ENCODE measurements at places on chromosomes 16 and 17.

DNA sequence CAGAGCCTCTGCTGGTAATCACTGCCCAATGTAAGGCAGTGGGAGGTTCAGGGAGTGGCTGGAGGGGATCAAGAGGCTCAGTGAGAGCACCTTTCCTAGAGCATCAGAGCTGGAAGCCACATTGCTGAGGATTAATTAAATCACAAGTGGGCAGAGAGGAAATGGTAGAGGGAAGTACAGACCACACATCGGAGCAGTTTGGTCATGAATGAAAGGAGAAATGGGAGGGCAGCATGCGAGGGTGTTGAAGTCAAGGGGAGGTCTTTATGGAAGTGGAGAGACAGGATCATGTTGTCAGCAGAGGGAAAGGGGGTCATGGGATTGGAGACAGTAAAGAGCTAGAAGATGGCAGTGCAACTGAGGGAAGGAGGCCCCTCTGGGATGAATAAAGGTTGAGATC lies 2.3 kb downstream of the CCL17 start:
- DNase-seq, result no peak

GRCh38 chr17:51046514-51047384 lies 73.9 kb downstream of the SPAG9 start:
- DNase-seq, result no peak

- DNase-seq, result no peak
Observed at GRCh38 chr16:58831386-58831785, 97.3 kb upstream of the GOT2 start.

DNA sequence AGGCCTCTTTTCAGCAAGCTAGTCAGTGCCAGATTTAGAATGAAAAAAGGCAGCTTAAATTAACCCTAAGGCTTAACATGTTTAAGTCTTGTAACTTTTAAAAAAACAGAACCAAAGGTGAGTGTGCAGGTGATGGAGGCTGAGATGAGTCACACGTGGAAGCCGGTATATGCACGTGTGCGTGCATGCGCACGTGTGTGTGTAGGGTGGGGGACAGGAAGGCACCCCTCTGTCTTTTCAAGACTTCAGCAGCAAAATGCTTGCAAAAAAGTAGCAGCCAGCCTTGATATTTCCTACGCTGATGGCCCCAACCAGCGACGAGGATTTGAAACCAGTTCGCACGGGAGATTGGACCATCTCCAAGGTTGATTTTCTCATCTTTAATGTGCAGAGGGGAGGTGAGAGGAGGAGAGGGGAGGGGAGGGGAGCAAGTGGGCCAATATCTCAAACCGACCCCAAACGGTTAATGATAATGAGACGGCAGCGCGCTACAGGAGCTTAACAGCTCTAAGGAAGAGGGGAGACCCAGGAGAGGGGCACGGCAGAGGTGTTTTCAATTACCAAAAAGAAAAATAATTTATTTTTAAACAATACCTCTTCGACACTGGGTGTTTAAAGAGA lies 154.7 kb downstream of the ZNF423 start:
- DNase-seq, result no peak

DNA sequence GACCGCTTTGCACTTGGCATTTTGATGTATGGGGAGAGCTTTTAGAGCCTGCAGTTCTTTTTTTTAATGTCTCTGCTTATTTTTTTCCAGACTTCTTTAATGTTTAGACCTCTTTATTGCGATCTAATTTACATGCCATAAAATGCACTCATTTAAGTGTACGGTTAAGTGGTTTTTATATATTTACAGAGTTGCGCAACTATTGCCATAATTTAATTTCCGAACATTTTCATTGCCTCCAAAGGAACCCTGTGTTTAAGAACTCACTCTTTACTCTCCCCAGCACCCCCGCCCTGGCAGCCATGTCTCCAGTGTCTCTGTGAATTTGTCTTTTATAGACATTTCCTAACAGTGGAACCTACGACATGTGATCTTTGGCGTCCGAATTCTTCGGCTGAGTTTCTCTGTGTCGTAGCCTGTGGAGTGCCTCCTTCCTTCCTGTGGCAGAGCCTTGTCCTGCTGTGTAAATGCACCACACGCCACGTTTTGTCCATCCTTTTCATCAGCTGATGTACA lies 24.0 kb downstream of the ZNF750 start:
- DNase-seq, result no peak

DNA sequence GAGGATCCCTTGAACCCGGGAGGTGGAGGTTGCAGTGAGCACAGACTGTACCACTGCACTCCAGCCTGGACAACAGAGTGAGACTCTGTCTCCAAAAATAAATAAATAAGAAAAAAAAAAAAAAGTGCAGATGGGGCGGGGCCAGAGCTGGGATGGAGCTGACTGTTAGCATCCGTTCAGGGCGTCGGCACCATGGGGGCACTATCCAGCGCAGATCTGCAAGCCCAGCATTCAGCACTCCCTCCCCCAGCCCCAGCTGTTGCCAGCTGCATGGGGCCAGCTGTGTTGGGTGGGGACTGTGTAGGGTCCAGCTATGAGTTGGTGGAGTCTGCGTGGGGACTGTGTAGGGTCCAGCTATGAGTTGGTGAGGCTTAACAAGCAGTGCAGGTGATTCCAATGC lies 13.3 kb downstream of the GPRC5C start:
- no peak for DNase-seq

- no peak for DNase-seq
Observed at GRCh38 chr16:76121636-76122035, 155.6 kb upstream of the CNTNAP4 start.

- DNase-seq, result no peak
Observed at GRCh38 chr16:86566601-86566965, at the start of gene FOXC2. Gene FOXC2 (plus strand): TSS chr16:86566829. CDS start chr16:86567336, 507 bp downstream.

GRCh38 chr17:4562015-4562969 lies 1.9 kb upstream of the GGT6 start:
- DNase-seq, result no peak

DNA sequence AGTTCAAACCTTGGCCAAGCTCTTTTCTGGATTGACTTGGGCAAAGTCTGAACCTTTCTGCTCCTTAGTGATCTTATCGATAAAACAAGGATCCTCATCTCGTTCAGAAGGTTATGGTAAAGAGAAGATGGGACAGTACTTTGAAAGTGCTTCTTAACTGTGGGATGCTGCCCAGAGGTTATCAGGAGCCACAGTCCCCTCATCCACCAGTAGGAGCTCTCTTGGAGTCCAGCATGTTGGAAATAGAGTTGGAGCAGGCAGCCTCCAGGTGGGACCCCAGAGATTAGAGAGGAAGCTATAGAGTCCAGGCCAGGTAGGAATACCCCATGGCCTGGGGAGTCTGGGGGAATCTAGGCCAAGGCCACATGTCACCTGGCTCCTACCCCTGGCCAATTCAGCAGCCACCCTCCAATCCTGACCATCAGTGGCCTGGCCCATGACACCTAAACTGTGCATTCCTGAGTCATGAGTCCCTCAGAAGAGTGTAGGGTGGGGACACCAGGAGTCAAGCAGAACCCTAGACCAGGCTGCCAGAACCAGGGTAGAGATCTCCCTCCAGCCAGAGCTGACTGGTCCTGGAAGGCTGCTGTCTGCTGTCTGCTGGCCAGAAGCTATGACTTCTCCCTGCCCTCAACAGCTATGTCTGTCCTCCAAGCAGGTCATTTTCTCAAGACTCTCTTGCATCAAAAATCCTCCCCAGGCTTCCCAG lies 144.3 kb downstream of the AIPL1 start:
- DNase-seq, result no peak

DNA sequence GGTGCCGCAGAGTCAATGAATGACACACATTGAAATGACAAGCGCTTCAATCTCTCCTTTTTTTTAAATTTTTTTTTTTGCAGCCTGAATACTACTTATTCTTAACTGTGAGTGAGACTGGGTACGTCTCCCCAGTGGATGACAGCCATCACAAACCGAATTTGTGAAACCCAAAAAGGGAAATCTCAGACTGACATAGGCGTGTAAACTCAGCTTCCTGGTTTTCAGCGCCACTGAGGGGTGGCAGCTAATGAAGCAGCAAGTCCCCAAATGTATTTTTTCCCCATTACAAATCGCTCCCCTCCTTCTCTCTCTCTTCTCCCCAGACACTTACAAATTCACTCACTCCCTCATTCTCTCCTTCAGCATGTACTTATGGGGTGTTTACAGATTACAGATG lies 196.0 kb downstream of the MAF start:
- no peak for DNase-seq

- DNase-seq, result no peak
Observed at GRCh38 chr17:76131692-76132573, 9.1 kb downstream of the FOXJ1 start.

DNA sequence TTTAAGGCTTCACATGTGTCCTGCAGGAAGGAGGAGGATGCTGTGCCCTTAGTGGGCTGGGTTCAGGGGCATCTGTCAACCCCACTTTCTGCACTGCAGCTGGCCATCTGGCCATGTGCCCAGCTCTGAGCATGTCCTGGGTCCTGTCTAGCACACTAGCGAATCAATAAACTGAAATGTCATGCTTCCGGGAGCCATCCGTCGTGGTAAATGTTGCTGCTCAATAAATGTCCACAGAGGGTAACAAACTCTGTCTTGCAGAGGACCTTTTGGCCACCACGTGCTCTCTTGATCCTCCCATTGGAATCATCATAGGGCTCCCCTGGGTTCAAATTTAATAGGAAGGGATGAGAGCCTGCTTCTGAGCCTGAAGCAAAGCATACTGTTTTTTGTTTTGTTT lies 168.6 kb upstream of the PIRT start:
- no peak for DNase-seq

- DNase-seq, result no peak
Observed at GRCh38 chr17:81387100-81388090, 7.9 kb upstream of the BAHCC1 start.

- no peak for DNase-seq
Observed at GRCh38 chr17:8176998-8177731, 985 bp upstream of the TMEM107 start.

DNA sequence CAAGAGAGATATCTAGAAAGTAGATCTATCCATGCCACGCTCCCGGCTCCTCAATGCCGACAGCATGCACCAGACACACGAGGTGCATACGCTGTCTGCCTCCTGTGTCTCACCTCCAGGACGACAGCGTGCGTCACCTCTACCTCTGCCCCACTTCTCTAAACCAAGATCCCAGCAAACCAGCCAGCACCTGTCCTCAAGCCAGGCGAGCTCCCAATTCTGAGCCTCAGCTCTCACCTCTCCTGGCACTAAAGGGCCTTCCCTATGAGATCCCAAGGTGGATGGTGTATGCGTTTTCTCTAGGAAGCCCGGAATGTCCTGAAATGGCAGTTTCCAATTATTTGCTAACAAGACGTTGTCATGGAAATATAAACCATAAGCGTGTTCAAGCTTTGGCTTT lies 36.2 kb upstream of the RCVRN start:
- DNase-seq, result no peak

- DNase-seq, result no peak
Observed at GRCh38 chr16:83629836-83630235, 177.9 kb upstream of the HSBP1 start.

- DNase-seq, result no peak
Observed at GRCh38 chr16:54283725-54284318, 2.8 kb downstream of the IRX3 start.

Data from D721Med (cell line).